ENCODE measurements at places on chromosomes 5 and 9.
A peak's percentile ranks its signal among the peaks of the same experiment; 100 is the strongest.

DNA sequence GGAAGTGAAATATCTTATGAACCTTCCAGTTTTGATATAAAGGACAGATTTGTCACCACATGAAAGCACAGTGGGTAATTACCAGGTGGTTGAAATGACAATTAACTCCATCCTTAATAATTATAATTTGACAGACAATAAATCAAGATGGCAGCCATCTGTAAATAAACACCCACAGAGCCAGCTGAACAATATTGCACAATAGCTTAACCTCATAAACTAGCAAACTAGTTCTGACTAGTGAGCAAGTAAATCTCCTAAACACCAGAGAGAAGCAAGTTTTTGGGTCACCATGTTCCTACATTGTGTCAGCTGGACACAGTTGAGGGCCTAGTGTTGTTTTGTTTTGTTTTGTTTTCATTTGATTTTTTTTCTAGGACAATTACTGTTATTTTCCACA is 577.4 kb downstream of the ACTL7B start:
- no peak for DNase-seq

GRCh38 chr9:73160868-73161267 is 9.2 kb downstream of the ANXA1 start:
- DNase-seq = no peak

GRCh38 chr9:85186218-85186585 is 516.7 kb downstream of the NTRK2 start:
- no peak for DNase-seq

GRCh38 chr9:120698766-120699165 is 15.5 kb downstream of the MEGF9 start:
- DNase-seq = no peak

- DNase-seq = no peak
Measured at GRCh38 chr9:70111042-70111602, 67.5 kb downstream of the MAMDC2 start.

DNA sequence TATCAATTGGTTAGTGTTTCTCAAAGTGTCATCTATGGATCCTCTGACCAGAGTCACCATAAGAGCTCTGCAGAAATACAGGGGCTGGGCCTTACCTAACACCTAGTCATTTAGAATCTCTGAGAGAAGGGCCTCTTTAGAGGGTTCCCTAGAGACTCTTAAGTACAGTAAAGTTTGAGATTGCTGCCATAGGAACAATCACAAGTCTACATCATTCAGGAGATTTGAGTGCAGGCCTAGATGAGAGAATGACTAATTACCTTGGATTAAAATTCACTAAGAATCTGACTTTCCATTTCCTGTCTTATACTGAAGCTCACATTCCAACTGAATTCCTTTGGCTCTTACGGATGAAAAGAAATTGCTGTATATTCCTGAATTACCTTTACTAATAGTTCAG is 182.1 kb upstream of the PTGER4 start:
- DNase-seq = no peak

DNA sequence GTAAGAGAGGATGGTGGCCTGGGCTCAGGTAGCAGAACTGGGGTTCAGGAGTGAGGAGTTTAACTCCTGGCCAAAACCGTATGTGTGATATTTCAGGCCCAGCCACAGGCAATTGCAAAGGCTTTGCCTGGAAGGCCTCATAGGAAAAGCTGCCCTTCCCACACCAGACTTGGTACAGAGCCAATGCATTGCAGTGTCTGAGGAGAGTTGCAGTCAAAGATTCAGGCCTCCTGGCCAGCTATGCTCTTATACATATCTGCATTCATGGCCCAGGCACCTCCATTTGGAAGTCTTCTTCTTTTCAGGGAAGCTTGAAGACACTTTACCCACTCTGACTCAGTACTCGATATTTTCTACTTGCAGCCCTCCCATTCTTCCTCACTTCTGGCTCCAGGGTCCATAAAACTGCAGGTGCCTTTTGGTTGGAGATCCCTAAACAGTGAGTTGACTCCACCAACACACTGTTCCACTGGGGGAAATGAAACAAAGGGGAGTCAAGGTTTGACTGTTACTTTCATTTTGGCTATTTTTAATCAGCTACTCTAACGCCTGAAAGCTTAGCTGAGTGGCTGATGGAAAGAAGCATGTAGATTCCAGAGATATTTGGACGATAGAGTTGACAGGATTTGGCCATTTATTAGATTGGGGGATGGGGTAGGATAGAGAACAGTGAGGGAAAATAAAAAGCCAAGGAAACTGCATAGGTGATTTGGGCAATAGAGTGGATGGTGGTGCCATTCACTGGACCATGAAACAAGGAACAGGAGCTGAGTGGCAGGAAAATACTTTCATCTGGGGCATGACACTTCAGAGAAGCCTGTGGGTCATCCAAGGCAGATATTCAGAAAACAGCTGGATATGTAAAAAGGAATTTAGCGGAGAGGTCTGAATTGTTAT is 30.6 kb upstream of the IL33 start:
- DNase-seq = peak; percentile 50

- no peak for DNase-seq
Measured at GRCh38 chr5:103259705-103260355, 1.3 kb downstream of the MACIR start.

GRCh38 chr9:2389404-2389803 is 232.2 kb upstream of the VLDLR start:
- no peak for DNase-seq

GRCh38 chr5:29811914-29812679 is 1381.4 kb upstream of the CDH6 start:
- DNase-seq = no peak

GRCh38 chr9:125561509-125562148 is 145.4 kb downstream of the MAPKAP1 start:
- peak; percentile 13 for DNase-seq

- DNase-seq = no peak
Measured at GRCh38 chr5:77168879-77169244, 41.6 kb upstream of the PDE8B start.

DNA sequence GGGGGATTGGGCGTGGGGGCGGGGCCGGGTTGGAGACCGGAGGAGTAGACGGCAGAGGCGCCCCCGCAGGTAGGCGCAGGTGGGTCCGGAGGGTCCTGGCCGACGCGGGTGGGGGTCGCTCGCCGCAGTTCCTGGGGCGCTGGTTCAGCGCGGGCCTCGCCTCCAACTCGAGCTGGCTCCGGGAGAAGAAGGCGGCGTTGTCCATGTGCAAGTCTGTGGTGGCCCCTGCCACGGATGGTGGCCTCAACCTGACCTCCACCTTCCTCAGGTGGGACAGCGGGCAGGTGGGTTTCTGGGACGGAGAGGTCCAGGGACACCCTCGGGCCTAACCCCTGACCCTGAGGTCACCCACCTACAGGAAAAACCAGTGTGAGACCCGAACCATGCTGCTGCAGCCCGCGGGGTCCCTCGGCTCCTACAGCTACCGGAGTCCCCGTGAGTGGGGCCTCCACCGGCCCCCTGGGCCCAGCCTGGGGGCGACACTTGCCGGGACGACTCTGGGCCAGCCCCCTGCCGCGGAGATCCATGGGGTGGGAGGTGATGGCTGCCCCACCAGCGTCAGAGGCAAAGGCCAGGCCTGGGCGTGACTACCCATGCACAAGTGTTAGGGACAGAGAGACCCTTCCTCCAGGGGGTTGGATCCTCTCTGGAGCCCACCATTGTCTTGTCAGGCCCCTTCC is 1.7 kb downstream of the PTGDS start:
- DNase-seq = no peak

GRCh38 chr5:68285075-68285840 is 69.7 kb downstream of the PIK3R1 start:
- no peak for DNase-seq

GRCh38 chr5:8386719-8387288 is 517.9 kb downstream of the MTRR start:
- DNase-seq = no peak

GRCh38 chr9:126325821-126326220 is 808 bp upstream of the MVB12B start:
- DNase-seq = no peak

DNA sequence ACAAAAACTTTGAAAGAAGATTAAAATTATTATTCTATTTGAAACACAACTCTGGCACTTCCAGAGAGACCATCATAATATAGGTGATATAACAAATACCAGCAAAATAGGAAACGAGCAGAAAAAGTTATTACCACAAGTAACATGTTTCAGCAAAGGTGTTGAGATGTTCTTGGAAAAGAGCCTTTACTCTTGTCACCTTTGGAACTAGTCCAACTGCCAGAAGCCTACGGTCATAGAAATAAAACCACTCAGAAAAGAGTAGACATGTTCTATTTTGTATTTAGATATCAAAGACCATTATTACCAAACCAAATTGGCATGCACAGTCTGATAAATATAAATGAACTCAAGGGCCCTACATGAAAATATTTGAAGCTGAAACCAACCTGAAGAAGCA is 145.0 kb upstream of the DMAC1 start:
- no peak for DNase-seq

- DNase-seq = no peak
Measured at GRCh38 chr5:96703995-96704394, 41.8 kb downstream of the CAST start.

DNA sequence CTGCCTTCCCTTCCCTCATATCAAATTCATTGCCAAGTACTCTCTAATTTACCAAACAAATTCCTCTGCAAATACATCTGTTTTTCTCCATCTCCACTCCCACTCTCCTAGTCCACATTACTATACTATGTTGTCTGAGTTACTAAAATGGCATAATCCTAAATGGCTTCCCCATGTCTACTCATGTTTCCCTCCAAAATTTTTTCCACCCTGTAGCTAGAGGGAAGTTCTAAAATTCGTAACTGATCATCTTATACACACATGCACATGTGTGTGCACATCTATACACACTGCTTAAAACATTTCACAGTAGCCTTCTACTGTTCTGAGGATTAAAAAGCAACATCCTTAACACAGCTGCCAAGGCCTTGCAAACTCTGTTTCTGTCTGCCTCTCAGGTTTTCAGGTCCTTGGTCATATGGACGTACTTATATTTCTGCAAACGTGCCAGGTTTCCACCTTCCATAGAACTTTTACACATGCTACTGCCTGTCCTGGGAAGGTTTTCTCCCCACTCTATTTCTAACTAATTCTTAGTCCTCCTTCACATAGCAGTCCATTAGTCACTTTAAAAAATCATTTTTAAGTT is 140.6 kb downstream of the LURAP1L start:
- no peak for DNase-seq

GRCh38 chr9:105188746-105189145 is 55.7 kb upstream of the SLC44A1 start:
- DNase-seq = no peak

DNA sequence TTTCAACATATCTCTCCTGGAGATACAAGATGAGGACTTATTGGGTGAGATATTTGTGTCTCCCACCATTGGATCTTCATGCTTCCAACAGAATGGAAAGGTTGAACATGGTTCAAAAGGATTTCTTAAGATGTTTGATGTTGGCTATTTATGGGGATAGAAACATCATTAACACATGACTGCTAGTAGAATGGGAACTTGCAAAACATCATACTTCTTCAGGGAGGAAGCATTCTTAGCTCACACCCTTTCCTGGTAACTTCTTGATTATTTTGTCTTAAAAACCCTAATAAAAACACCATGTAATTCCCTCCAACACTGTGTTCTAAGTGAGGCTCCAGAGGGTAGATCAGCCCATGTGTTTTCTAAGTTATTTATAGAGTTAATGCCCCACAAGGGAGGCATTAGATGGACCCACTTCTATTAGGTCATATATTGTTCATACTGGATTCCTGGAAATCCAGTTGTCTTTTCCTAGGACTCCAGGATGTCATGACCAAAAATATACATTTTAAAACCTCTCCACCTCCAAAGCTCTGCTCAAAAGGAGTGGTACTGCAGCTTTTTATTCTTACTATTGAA is 95.8 kb downstream of the FOXD1 start:
- DNase-seq = no peak

DNA sequence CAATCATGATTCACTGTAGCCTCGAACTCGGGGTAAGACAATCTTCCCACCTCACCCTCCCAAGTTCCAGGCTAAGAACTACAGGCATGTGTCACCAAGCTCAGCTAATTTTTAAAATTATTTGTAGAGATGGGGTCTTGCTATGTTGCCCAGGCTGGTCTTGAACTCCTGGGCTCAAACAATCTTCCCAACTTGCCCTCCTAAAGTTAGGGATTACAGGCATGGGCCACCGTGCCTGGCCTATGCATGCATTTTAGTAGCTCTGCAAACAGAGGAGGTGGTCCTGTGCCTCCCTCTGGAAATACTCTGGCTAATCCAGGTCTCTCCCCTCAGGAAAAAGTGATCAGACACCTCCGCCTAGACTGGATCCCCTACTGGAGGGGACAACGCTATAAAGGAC is 21.5 kb upstream of the TRIM14 start:
- no peak for DNase-seq

DNA sequence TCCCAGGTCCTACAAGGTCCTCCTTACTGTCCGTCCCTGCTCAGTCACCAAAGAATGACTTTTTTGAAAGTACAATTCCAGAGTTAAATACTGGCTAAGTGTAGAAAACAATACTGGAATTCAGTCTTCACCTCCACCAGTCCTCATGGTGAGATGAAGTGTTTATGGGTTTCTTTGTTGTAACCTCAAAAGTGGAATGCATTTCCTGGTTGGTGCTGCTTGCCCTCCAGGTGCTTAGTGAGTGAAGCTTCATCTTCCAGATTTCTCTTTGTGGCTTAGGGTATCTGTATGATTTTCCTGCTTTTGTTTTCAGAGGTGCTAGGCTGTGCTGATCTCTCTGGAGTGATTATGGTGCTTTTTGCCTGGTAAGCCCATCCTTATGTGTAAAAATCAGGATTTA is 49.4 kb upstream of the DHFR start:
- no peak for DNase-seq

GRCh38 chr5:172830275-172830799 is 3.7 kb upstream of the ERGIC1 start:
- DNase-seq = no peak

DNA sequence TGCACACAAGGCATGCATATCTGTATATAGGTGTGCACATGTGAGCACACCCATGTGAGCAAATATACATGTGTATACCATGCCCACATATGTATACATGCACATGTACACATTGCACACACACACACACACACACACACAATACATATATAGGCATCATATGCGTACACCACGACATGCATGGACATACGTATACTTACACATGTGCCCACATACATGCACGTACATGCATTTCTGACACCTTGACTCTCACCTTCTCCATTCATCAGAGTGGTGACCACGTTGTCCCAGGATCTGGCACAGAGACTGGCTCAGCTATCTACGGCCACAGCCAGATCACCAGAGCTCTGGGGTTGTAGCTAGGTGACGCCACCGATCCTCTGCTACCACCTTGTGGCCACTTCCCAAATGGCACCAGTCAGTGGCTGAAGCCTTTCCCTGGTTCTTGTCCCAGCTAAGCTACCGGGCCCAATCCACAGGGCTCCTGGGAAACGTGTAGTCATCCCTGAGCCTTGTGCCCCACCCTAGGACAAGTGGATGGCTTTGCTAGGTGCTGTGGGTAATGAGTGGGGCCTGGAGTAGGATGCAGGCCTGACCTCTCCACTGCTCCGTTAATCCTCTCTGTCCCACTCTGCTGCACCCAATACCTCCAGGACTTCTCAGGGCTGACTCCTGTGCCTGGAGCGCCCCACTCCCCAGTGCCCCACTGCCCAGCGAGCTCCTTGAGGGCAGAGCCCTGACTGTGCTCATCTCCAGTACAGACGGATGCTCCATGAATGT is 194.4 kb downstream of the RGS3 start:
- peak; percentile 39 for DNase-seq

Measured in GM06990 (cell line).